ENCODE measurements at places on chromosomes 7 and 10.

DNA sequence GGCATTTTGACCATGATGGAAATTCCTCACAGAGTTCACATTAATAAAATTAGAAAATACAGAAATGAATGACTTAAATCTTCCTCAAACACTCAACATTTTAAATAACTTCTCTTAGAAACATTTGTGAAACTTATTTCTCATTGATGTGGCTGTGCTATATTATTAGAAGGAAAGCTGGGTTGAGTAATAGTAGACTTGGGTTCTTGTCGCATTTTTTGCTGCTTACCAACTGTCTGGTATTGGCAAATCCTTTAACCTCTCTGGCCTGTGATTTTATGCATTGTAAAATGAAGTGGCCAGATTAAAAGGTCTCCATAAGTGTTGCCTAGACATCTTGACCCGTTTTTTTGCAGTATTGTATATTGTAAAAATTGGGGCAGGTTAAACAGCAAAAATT, 66.5 kb downstream of the VPS50 start:
- DNase-seq, result no peak

DNA sequence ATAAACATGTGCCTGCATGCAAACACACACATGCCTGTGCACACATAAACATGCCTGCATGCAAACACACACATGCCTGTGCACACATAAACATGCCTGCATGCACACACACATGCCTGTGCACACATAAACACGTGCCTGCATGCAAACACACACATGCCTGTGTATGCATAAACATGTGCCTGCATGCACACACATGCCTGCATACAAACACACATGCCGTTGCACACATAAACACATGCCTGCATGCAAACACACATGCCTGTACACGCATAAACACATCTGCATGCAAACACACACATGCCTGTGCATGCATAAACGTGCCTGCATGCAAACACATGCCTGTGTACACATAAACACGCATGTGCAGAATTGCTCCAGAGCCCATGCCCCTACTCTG, 22.4 kb downstream of the NKX6-2 start:
- DNase-seq, result no peak

DNA sequence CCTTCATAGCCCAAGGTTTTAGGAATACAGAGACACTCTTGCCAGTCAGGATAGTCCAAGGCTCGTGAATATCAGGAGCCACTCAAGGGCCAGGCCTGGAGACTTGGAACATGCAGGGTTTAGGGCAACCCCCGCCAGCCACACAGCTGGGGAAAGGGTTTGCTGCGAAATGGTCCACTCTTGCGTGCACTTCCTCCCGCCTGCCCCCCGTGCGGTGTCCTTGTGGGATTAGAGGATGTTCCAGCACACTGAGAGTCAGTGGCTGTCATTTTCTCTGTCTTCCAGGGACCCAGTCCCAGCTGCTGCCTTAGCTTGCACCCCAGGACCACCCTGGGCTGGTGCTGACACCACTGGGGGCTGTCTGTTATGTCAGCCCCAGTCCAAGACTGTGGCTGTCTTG, 38.5 kb downstream of the POR start:
- no peak for DNase-seq

DNA sequence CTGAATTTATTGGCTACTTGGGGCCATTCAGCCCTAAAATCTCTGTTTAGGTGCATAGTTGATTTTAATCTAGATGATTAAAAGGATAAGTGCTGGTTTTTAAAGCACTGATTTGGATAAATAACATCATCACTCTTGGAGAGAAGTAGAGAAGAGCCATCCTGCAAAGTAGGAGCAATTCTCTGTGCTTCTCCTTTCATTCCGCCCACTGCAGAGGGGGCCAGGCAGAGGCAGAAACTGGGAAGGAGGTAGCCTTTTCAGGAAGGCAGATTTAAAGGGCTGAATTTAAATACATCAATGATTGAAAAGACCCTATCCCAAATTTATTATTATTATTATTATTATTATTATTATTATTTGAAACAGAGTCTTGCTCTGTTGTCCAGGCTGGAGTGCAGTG, 14.1 kb downstream of the MAP3K8 start:
- no peak for DNase-seq

DNA sequence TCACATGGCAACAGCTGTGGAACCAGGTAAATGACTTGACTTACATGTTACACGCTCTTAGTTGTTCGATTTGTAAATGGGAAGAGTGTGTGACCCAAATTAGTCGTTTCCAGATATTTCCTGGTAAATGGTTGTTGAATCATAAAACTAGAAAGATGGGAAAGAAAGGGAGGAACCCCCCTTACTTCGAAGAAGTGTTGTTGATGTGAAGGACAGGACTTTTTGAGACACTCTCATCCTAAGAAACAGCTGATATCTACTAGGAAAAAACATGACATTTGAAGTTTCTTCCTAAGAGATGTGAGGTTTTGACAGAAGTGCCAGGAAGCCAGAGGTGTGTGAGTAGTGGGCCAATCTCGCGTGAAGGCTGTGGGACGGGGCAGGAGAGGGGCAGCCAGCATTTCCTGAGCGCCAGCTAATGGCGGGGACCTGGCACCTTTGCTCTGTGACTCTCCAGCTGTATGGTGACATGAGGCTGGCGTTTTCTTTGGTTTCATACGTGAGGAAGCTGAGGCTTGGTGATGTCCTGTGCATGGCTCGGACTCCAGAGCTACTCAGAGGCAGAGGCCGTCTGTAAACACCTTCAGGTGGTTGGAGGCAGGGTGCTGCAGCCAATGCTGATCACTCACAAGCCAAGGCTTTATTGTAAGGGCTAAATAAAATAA, 53.7 kb downstream of the IKZF1 start:
- no peak for DNase-seq

DNA sequence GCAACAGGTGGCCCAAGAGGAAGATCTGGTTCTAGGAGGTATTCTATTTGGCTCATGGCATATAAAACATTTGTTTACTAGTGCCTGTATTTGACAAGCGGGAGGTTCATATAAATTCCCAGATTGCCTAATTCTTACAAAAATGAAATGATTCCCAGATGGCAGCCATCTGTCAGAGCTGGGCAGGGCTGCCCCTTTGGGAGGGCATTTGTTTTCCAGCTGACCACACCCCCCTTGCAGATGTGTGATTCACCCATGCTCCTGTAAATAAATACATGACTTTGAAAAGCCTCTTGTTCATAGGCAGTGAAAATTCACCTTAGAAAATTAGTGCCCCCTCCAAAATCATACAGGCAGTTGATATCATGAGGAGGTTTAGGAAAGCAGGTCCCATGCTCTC, 8.6 kb downstream of the VWC2 start:
- DNase-seq, result no peak

GRCh38 chr7:87137271-87137670, 15.0 kb upstream of the DMTF1 start:
- no peak for DNase-seq

DNA sequence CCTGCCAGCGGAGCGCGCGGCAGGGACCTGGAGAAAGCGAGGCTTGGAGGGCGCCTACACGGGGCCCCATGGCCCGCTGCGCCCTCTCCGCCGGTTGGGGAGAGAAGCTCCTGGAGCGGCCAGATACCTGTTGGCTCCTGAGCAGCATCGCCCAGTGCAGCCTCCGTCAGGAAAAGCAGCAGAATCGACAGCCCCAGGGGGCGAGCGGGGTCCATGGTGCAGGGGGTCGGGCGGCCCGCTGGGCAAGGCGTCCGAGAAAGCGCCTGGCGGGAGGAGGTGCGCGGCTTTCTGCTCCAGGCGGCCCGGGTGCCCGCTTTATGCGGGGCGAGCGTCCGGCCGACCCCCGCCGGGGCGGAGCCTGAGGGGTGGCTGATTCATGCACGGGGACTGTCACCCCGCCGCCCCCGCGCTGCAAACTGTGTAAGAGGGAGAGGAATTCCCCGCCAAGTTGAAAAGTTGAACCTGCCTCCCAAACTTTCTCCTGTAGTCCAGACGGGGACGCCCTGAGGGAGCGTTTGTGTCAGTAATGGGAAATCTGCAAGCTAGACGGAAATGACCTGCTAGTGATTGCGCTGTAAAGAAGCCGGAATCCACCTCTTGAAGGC, at the start of gene TFPI2:
Gene TFPI2 (minus strand): TSS at position 290 of the 605 bp plus-strand sequence. CDS start 75 bp downstream, at position 215.
- DNase-seq, result no peak

DNA sequence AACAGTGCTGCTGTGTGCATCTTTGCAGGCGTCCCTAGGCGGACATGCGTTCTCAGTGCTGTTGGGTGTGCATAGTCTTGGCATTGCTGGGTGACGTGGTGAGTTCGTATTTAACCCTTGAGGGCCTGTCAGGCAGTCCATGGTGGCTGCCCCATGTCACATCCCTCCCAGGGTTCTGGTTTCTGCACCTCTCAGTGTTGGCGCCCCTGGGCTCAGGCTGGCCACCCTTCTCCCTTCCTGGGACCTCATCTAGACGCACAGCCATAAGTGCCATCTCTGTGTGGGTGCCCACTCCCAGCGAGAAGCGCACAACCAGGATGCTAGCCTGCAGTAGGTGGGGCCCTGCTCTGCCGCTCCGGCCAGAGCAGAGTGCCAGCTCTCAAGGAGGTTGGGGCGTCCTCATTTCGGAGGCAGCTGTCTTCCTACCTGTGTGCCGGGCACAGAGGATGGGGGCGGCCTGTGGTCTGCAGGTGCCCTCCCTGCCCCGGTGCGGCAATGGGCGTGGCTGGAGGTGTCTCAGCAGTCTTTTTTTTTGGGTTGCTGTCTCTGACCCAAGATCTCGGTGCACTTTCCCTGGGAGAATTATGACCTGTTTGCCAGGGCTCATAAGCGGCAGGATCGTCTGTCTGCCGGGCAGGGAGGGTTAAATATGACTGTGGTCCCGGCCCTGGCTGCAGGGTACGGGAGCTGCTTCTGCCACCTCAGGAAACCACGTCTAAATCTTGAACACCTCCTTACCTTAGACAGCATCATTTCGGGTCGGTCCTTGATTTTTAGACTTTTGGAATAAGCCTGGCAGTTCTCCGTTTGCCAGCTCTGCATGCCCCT, 6.5 kb downstream of the INPP5A start:
- DNase-seq, result no peak

GRCh38 chr10:72386916-72387586, 32.3 kb upstream of the DNAJB12 start:
- no peak for DNase-seq

- DNase-seq, result peak; percentile 17
Observed at GRCh38 chr7:90857603-90858002, 261.5 kb downstream of the CDK14 start.

- no peak for DNase-seq
Observed at GRCh38 chr10:110932505-110933180, 13.2 kb downstream of the SHOC2 start.

GRCh38 chr7:109354000-109354399, 784.3 kb downstream of the DNAJB9 start:
- DNase-seq, result no peak

GRCh38 chr7:149799397-149800168, 26.2 kb upstream of the ZNF467 start:
- no peak for DNase-seq

DNA sequence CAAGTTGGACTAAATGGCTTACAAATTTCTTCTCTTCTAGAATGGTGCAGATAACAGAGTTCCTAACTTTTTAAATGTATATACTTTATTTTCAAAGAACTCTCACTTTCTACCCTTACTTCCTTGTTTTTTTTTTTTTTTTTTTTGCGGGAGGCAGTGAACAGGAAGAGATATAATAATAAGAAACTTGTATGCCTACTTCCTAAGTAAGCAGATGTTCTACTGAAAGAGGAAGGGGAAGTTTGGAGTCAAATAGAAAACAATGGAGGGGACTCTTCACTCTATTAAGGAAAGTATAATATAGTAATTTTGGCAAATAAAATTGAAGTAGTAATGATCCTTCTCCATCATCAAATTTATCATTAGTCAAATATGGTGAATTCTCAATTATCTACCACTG, 754.0 kb downstream of the KCNMA1 start:
- DNase-seq, result no peak

- no peak for DNase-seq
Observed at GRCh38 chr7:4288791-4289394, 393.2 kb upstream of the FOXK1 start.

GRCh38 chr10:3264161-3264761, 91.7 kb upstream of the PITRM1 start:
- no peak for DNase-seq

DNA sequence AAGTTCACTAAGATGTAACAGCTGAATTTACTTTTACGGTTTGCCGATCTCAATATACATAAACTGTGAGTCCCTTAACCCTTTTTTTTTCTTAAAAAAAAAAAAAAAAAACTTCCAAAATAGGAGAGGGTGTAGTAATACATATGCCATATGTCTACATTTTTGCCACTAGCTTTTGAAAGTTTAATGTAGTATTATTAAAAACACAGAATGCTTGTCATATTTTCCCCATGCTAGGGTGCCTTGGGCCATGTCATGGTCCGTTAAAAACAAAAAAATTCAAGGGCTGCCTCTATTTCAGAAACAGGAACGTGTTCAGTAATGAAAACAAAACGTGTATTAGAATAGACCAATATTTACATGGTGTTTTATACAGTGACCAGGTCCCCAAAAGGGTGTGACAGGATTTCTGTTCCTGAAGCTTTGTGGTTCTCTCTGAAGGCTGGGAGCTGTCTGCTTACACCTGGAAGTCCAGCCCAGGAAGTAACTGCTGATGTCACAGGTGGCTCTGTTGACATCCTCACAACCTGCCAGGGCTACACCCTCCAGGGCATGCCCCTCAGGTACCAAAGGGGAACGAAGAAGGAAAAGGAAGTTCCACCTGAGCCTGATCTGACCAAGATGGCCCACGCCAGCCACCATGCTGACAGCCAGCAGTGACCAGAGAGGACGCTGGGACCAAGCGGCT, 79.0 kb downstream of the COBL start:
- no peak for DNase-seq

- no peak for DNase-seq
Observed at GRCh38 chr7:44172803-44173424, 16.3 kb downstream of the GCK start.

- no peak for DNase-seq
Observed at GRCh38 chr7:6159097-6159483, 113.3 kb downstream of the CYTH3 start.
